ENCODE measurements at places on chromosomes 3 and 15.

- DNase-seq: no peak
Observed at GRCh38 chr15:48426941-48427340, 95.7 kb downstream of the DUT start.

GRCh38 chr15:31488437-31489204 is 162.0 kb downstream of the KLF13 start:
- DNase-seq: no peak

DNA sequence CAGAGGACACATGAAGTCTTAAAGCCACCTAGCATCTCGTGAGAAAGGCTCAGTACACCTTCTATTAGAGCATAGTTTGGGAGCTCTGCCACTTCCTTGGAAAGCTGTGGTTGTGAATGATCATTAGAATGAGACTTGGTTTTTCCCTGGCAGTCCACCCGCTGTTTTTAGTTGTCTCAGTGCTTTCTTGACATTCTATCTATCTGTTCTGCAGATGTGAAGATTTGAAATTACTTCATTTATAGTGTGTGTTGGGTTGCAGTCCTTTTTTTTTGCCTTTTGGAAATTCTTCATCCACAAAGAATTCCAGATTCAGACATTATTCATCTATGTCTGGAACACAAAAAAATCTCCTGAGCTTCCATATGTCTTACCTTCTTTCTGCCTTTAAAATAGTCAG is 23.7 kb downstream of the PPP2R3A start:
- no peak for DNase-seq

DNA sequence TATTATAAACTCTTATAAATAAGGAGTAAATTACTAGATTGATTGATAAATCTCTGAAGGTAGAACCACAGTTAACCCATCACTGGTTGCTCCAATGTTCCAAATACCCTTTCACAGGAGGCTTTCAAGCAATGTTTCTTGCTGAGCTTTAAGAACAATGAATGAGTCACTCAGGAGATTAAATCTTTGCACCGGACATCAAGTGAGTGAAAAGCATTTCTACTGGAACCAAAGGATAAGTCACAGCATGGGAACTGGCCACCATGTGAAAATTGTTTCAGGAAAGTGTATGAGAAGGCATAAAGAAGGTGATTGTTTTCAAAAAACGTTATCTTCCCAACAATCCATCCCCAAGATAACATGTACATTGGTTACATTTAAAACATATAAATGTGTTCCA is 90.6 kb downstream of the CNTN3 start:
- no peak for DNase-seq

GRCh38 chr3:182910936-182911781 is 69.2 kb downstream of the DCUN1D1 start:
- DNase-seq: no peak

- no peak for DNase-seq
Observed at GRCh38 chr15:45026651-45027190, 3.7 kb downstream of the SORD start.

DNA sequence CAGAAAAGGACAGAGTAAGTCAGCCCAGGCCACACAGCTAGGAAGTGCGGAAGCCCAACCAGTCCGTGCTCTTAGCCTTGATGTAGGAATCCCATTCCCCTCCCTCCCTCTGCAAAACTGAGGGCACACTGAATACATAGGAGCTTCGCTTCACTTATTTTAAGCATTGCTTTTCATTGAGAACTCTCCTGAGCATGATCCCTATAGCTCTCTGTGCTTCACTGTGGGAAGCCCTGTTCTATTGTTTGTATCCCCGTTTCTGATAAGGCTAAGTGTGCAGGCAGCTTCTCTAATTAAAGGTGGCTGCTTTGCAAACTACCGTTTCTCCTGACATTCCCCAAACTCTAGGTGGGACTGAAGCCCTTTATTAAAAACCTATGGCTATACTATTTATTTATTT is 29.9 kb downstream of the IL5RA start:
- DNase-seq: no peak

DNA sequence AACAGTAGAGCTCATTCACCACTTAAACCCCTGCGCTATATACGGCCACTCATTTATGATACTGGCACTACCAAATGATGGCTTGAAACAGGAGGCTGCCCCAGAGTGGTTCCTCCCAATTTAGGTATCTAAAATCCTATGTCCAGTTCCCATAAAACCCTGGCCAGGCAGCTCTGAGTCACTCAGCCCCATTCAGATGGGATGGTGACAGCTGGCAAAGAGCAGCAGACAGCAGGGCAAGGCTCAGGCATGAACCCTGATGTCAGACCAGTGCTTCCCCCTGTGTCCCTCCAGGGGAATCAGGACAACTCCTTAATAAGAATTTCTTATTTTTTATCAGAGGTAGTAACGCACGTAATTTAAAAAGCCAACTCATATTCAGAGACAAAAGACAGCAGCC is 77.2 kb upstream of the RNU6-1 start:
- DNase-seq: no peak

- no peak for DNase-seq
Observed at GRCh38 chr15:47367726-47368390, 349.4 kb upstream of the SEMA6D start.

GRCh38 chr15:28955160-28955992 is 69.6 kb downstream of the APBA2 start:
- no peak for DNase-seq

- no peak for DNase-seq
Observed at GRCh38 chr3:126354776-126355175, 2.4 kb downstream of the KLF15 start.

- no peak for DNase-seq
Observed at GRCh38 chr15:67125589-67126502, 60.4 kb downstream of the SMAD3 start.

DNA sequence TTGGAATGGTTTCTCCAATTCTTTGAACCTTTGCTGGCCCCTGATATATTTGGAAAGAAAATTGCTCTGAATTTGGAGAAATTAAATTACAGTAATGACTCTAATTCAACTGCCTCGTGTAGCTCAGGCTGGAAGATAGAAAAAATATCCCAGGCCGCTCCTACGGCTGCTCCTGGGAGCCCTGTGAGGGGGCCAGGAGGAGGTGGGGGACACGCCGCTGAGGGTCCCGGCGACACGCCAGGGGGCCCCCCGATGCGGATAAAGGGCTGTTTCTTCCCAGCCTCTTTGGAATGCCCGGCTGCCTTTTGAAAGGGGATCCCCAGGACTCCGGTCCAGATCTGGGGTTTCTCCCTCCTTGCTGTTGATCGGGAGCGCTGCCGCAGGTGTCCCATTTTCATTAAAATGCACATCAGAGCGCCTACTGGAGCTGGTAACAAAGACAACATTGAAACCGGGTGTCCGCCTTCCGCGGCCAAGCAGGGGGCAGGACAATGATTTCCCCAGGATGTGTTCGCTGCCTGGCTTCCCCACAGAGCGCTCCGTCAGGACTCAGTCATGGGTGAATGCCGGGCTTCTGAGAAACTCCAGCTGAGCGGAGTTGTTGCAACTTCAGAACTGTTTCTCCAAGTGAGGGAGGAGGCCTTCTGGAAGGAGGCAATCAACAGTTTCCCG is 200.1 kb upstream of the KBTBD8 start:
- DNase-seq: no peak

GRCh38 chr3:176992565-176992964 is 204.7 kb downstream of the TBL1XR1 start:
- no peak for DNase-seq

GRCh38 chr15:66753687-66754377 is 51.8 kb downstream of the SMAD6 start:
- no peak for DNase-seq

DNA sequence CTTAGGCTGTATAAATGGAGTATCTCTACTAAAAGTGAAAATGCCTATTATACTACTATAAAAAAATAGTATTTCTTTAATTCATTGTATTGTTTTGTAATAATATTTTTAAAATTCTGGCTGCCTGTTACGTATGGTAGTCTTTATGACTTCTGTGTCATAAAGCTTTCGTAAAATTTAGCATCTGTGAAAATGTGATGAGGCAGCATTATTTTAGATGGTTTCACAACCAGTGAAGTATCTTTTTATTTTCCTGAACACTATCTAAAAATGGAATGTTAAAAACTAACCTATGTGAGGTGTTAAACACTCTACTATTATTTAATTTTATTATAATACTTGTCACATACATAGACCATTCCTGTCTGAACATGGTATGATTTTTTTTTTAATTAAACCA is 46.2 kb downstream of the LRCH3 start:
- no peak for DNase-seq

GRCh38 chr3:65778968-65779367 is 259.8 kb downstream of the MAGI1 start:
- no peak for DNase-seq

- DNase-seq: no peak
Observed at GRCh38 chr3:169297214-169297613, 366.3 kb downstream of the MECOM start.

DNA sequence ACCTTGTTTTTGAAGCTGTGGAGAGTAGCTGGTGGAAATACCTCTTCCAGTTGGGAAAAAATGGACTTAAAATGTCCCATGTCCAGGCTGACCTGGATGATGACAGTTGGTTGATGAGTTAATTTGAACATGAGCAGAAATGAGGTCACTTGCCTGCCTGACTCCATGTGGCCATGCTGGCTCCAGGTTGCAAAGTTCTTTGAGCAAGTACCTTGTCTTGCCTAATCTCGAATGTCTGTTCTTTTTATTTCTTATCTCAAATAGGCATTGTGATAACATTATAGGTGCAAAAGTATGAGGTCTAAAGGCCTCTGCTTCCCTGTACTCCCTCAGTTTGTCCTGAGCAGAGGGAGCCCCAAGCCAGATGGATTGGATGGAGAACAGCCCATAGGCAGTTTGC is 9.0 kb downstream of the MAPKBP1 start:
- no peak for DNase-seq

- peak; percentile 33 for DNase-seq
Observed at GRCh38 chr3:173395412-173396181, 1.9 kb upstream of the NLGN1 start.

Data from cortex of kidney (tissue), 1 donor.